Adrenal gland (tissue), 19 donors: ENCODE measurements at places on chromosomes 11 and 22. TPM values are rescaled to one million over a fixed set of nuclear protein-coding genes. Genes with fewer than 3 reads are reported as not detected.

- peak; percentile 52 for DNase-seq
Measured at GRCh38 chr22:49632199-49633009, 195.3 kb downstream of the BRD1 start.

PKNOX2 gene
- 2.0 TPM for polyA plus RNA-seq

MRGPRX4 gene
- polyA plus RNA-seq: not detected

SEC14L6 gene
- polyA plus RNA-seq: 0.74 TPM

DNA sequence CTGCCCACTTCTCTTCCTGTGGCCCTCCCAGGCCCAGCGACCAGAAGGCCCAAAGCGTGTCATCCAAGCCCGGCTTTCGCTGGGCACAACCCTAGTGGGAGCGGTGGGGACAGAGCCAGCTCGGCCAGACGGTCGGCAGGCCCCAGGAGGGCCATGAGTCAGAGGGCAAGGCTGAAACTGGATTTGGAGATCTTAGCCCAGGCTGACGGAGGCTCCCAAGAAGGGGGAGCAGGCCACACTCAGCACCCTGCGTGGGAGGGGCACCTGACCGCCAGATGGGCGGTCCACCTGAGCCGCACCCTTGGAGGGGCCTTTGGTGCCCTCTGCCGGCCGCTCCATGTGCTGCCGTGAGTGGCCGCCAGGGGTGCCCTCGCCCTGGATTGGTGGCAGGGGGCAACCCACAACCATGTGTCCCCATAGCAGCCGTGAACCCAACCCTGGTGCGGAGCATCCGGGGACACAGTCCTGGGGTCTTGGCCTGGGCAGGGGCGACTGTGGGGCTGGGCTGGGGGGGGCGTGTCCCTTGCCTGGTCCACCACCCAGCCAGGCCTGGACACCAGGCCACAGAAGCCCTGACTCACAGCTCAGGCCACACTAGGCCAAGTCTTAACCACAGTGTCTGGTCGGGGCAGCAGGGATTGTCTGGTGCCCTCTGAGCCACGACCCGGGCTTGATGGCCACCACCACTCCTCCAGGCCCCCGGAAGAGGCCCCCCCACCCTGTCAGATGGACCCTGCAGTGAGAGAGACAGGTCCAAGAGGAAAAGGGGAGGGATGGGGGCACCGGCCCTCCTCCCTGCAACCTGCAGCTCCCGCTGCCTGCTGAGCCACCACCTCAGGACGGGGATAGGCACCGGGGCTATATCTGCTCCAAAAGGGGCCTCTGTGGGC is 19.2 kb upstream of the TALDO1 start:
- DNase-seq: peak; percentile 92
